ENCODE measurements at places on chromosomes 7 and 10.

DNA sequence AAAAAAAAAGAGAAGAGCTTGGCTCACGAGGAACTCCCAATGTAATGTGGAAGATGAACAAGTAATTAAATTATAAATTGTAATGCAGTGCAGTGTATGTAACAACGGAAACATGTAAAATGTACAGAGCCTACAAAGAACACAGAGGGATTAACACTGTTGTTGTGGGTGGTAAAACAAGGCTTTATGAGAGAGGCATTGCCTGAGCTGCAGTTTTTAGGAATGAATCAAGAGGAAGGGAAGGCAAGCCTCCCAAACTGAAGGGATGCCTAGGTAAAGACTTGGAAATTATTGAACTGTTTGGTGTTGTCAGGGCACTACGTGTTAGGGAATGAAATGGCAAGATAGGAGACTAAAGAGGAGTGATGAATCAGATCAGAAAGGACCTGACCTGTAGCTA lies 213.7 kb downstream of the HTR7 start:
- DNase-seq = no peak

- DNase-seq = no peak
Observed at GRCh38 chr10:110698782-110699201, 54.7 kb downstream of the RBM20 start.

- no peak for DNase-seq
Observed at GRCh38 chr7:210401-210925, 18.1 kb downstream of the FAM20C start.

DNA sequence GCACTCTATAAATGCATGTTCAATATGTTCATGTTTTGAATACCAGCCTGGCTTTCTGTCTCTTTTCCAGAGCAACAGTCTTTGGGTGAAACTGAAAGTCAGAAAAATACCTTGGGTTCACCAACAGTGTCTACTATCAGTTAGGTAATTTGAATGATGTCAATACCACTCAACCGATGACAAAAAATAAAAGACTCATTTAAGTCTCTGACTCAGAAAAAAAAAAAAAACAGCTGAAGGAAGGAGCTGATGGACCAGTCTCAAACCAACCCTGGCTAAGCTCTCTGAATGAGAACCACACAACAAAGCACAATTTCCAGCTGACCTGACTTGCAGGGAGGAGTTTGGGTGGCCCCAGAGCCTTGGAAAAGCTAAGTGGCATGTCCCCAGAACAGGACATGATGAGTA lies 42.5 kb downstream of the ABLIM1 start:
- no peak for DNase-seq

GRCh38 chr7:46710927-46711326 lies 789.9 kb upstream of the IGFBP3 start:
- no peak for DNase-seq

- no peak for DNase-seq
Observed at GRCh38 chr7:44061645-44062179, 3.7 kb downstream of the PGAM2 start.

GRCh38 chr10:97197030-97197500 lies 11.3 kb upstream of the SLIT1 start:
- DNase-seq = no peak

DNA sequence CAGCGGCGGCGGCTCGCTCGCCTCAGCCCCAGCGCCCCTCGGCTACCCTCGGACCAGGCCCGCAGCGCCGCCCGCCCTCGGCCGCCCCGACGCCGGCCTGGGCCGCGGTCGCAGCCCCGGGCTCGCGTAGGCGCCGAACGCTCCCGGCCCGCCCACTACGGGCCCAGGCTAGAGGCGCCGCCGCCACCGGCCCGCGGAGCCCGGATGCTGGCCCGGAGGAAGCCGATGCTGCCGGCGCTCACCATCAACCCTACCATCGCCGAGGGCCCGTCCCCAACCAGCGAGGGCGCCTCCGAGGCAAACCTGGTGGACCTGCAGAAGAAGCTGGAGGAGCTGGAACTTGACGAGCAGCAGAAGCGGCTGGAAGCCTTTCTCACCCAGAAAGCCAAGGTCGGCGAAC lies 18.2 kb upstream of the TSPAN33 start:
- no peak for DNase-seq

DNA sequence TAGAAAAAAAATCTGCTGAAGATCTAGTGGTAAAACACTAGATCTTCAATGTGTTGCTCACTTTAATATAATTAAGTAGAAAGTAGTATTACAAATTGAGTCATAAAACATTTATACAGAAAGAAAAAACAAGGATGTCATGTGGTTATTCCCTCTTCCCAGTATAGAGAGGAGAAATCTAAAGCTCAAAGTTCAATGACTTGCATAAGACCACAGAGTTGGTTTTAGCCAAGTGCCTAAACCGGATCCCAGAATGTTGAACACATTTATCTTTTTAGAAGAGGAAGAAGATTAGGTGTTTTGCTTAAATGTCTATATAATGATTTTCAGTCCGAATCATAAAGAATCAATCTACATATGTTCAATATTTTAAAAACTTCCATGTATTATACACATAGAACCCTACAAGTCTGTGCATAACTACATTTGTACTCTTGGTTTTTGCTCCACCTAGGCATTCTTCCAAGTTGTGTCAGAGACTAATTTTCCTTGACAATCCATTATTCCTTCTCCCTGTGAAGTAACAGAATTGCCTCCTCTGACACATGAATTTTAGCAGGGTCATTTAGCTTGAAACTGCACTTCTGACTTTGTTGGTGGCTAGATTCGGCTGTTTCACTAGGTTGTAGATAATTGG lies 389.2 kb downstream of the MAGI2 start:
- peak; percentile 4 for DNase-seq

DNA sequence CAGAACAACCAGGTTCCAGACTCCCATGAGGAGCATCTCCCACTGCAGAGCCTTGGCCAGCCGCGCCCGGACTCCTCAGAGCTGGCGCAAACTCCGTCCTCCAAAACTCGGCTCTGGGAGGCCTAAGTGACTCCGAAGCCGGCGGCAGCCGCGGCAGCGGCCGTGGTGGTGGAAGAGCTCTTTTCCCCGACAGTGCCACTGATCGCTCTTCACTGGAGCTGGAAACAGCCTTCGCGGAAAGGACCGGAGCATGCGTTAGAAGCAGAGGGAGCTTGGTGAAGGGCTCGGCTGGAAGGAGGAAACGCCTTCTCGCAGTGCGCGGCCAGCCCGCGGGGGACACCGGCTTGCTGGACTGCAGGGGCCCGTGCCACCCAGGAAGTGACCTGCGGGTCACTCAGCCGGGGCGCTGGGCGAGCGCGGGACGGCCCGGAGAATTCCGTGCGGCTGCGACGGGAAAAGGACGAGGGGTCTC lies 5.0 kb upstream of the HOXA13 start:
- DNase-seq = no peak

GRCh38 chr10:51547941-51548340 lies 151.5 kb downstream of the CSTF2T start:
- no peak for DNase-seq

GRCh38 chr10:88892222-88892967 lies 12.3 kb downstream of the STAMBPL1 start:
- DNase-seq = peak; percentile 37

DNA sequence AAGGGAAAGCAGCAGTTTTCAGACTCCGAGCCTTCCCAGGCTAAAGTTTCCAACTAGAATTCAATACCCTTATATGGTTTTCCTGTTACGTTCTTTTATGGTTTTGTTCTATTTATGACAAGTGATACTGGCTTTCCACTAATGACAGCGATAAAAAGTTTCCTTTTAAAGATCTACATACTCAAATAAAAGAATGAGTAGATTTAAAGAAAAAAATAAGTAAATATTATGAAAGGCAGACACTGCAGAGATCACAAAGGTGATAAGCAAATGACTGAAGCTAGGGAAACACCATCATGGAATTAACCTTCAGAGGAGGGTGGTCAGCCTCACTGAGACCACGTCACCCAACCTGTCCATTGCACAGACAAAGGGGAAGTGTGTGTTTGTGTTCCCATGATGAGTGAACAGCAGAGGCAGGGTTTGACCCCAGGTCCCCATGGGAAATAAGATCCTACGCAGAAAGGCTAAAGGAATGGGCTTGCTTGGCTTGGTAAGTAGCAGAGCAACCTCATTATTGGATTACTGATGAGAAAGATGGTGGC lies 4.0 kb downstream of the VSIR start:
- no peak for DNase-seq

GRCh38 chr7:149468208-149468607 lies 7.3 kb upstream of the ZNF777 start:
- no peak for DNase-seq

DNA sequence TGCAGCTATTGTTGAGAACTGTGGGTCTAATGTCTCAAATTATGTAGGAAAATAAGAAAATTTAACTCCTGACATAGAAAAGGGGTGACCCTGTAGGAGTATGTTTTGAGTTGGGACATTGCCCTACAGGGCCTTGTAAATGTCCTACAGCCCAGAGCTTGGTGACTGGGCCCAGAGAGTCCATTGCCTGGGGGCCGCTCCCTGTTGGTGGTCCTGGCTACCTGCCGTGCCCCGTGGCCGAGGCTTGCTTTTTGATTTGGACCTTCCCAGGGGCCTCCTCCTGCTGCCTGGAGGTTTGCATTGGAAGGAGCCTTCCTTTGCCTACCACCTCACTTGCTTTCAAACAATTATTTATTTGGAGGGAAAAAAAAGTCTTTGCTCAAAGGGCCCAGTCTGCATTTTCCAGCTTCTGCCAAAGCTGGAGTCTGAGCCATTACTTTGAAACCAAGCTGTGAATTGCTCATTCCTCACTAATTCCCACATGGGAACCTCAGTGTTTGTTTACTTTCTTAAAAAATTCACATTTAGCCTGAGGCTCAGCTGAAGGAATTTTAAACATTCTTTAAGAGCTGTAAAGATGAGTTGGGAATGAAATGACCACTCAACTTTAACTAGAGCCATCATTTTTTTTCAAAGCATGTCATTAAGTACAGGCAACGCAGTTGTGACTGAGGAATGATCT lies 355.0 kb downstream of the GLRX3 start:
- no peak for DNase-seq

DNA sequence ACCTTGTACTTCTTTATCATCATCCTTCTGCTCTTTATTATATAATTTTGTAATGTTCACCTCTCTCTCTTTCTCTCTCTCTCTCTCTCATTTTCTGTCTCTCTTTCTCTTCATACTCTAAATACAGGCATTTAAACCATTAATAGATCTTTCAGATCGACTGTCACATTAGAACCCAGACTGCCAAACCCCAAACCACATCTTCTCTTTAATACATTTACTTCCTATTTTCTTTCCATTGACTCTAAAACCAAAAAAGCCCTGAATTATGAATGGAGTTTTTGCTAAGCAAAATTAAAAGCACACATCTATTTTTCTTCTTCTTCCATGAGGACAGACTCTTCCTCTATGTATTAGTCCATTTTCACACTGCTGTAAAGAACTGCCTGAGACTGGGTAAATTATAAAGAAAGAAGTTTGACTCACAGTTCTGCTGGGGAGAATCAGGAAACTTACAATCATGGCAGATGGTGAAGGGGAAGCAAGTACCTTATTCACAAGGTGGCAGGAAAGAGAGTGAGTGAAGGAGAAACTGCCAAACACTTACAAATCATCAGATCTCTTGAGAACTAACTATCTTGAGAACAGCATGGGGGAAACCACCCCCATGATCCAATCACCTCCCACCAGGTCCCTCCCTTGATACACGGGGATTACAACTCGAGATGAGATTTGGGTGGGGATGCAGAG lies 272.7 kb upstream of the MGMT start:
- no peak for DNase-seq

DNA sequence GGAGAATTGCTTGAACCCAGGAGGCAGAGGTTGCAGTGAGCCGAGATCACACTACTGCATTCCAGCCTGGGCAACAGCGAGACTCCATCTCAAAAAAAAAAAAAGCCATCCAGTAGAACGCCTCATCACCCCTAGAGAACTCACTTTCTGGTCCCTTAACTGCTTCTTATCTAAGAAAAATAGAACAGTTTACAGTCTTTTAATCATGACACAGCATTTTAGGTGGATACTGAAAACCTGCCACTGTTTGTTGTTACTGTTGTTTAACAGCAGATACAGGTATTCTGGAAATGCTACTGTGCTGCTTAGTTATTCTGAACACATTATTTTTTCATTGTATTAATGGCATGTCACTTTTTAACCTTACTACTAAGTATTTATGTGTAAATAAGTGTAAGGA lies 624.3 kb upstream of the GHITM start:
- DNase-seq = no peak

DNA sequence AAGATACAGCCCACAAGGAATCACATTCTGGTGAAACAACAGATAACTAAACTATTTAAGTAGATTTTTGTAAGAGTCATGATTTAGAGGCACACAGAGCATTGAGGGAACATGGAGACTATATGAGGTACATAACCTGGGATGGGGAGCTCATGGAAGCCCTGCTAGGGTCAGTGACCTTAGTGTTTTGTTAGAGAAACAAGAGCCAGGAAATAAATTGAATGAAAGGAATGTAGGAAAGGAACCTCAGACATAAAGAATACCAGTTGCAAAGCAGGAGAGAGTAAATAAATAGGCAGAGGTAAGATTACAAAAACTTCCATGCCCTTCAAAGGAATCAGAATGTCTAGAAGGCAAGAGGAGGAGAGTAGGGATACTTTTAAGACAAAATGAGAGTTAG lies 1076.9 kb downstream of the CNTNAP2 start:
- no peak for DNase-seq

DNA sequence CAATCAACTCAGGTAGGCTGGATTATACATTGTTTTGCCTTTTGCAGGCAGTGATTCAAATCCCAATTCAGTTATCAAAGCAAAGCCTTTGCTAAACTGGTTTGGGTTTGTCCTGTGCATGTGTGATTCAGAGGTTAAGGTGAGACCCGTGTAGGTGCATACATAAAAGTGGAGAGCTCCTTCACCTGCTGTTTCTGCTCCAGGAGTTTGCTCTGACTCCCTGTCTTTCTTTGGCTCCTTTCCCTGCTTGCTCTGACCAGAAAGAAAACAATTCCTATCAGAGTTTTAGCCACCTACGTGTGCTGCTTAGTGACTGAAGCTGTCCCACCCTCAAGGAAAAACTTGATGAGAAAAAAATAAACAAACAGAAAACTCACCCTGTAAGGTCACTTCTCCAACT lies 101.1 kb downstream of the TPST1 start:
- no peak for DNase-seq

DNA sequence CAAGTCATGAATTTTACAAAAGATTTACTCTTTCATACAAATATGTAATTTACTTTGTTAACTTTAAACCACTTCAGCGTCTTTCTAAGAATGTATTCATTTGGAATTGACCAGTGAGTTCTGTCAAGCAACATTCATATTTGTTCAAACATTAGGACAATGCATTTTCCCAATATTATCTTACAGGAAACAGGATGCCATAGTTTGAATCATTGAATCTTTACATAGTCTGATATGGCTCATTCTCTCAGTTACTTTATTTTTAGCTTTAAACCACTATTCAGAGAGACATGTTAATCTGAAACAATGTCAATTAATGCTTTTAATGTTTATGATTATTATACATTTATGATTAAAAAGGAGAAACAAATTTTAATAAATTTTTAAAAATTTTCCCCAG lies 21.1 kb upstream of the MEOX2 start:
- DNase-seq = no peak

- DNase-seq = no peak
Observed at GRCh38 chr7:132065989-132066603, 509.7 kb upstream of the PODXL start.

All from astrocyte of the cerebellum (primary cell).